ENCODE measurements at places on chromosomes 7 and 10. TPM values are rescaled to one million over a fixed set of nuclear protein-coding genes. Genes with fewer than 3 reads are reported as not detected.

Gene HTR7
- total RNA-seq = 0.09 TPM

Gene CLCN1
- total RNA-seq = 0.09 TPM

Gene KCNMA1
- 0.93 TPM for total RNA-seq

Gene CRHR2
- total RNA-seq = 0.18 TPM

Gene TMEM236
- total RNA-seq = 0.05 TPM

Gene BAMBI
- total RNA-seq = 4.8 TPM

Gene OR2A42
- not detected for total RNA-seq

Gene SERPINE1
- not detected for total RNA-seq

Gene CTAGE4
- 0.55 TPM for total RNA-seq

Gene TMEM229A
- total RNA-seq = 10.9 TPM

Gene GATA3
- total RNA-seq = 0.39 TPM

Gene CTAGE6
- total RNA-seq = not detected

Gene GIMAP1
- total RNA-seq = not detected

Gene IFIT1B
- total RNA-seq = not detected

Gene CNPY1
- 2.4 TPM for total RNA-seq

Gene DEPP1
- total RNA-seq = 0.50 TPM

Gene CALCR
- total RNA-seq = 0.07 TPM

Gene OGDHL
- 10.6 TPM for total RNA-seq

Gene MSMB
- total RNA-seq = not detected

Gene TFEC
- not detected for total RNA-seq

Gene OPN4
- not detected for total RNA-seq

Gene ITGB8
- 19.9 TPM for total RNA-seq

Gene C7orf57
- total RNA-seq = not detected

Gene NEURL1
- total RNA-seq = 1.8 TPM

Gene MALRD1
- total RNA-seq = 0.84 TPM

Gene ANKRD1
- not detected for total RNA-seq

Gene WIPF3
- total RNA-seq = 4.0 TPM

Measured in neural crest cell (in vitro differentiated cells).